Retina (tissue), 1 donor: ENCODE measurements at places on chromosomes 7 and 10.

DNA sequence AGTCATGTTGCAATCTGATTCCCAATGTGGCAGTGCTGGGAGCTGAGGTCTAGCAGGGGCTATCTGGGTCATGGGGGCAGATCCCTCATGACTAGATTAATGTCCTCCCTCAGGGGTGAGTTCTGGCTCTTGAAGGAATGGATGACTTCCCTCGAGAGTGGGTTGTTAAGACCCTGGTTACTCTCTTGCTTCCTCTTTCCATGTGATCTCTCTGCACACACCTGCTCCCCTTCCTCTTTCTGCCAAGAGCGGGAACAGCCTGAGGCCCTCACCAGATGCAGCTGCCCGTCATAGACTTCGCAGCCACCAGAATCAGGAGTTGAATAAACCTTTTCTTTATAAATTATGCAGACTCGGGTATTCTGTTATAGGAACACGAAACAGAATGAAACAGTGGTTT, 37.8 kb downstream of the SFMBT2 start:
- DNase-seq: no peak

DNA sequence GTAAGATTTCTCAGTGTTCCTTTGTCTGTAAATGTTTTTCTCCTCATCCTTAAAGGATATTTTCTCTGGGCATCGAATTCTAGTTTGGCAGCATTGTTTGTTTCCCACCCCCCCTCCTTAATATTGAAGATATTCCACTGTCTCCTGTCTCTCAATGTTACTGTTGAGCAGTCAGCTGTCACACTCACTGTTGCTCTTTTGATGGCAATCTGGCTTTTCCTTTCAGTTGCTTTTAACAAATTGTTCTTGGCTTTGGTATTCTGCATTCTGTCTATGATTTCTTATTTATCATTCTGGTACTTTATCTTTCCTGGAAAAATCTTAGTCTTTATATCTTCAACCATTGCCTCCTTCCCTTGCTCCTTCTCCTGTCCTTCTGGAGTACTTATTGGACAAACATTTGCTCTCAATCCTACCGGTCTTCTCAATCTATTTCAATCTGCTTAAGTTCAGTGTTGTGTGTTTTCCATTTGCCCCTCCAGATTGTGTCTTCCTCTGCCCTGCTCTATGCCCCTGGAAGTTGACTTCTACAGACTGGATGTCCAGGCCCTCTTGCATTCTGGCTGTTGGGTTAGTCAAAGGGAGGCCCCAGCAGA, 9.3 kb upstream of the GTPBP4 start:
- no peak for DNase-seq

DNA sequence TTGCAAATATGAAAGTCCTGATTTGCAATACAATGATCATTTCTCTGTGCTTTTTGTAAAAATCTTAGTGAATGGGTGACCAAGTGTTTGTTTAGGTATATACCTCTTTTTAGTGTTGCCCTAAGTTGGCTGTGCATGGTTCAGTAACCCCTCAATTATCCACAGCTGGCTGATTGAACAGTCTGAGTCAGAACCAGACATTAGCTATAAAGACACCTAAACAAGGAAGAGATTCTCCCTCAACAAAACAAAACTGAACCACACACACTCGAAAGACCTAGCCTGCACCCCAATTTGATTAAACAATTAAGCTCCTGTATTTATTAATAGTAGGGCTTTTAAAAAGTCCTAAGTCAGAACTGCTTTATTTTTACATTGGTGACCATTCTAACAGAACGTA, 2.8 kb downstream of the RSBN1L start:
- DNase-seq: peak; percentile 28

DNA sequence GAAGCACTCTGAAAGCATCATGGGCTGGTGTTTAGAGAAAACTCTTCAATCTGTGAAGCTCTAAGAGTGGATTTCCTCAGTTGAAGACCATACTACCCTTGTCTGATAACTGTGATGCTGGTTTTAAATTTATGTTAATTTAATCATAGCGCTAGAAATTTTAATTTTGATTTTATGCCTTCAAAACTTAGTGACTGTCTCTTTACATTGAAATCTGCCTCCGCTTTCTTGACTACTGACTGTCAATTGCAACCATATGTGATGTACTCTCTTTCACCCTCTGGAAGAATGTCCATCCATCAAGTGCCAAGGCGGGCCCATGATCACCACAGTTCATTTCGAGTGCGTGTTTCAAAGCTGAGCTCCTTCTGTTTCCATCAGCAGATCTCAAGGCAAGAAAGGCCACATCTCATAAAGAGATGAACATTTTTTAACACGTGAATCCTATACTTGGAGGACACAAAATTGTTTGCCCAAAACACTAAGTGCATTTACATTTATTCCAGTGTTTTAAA, 147.1 kb downstream of the ITGA8 start:
- no peak for DNase-seq

- DNase-seq: no peak
Measured at GRCh38 chr10:1324903-1325302, 268.7 kb downstream of the WDR37 start.

- DNase-seq: peak; percentile 60
Measured at GRCh38 chr10:7872041-7872442, 53.7 kb downstream of the TAF3 start.

GRCh38 chr10:117534321-117535297, 7.9 kb upstream of the EMX2 start:
- DNase-seq: peak; percentile 78

GRCh38 chr7:1588978-1589377, 19.1 kb upstream of the PSMG3 start:
- no peak for DNase-seq

- DNase-seq: peak; percentile 73
Measured at GRCh38 chr7:105389088-105389650, 448 bp upstream of the SRPK2 start.

DNA sequence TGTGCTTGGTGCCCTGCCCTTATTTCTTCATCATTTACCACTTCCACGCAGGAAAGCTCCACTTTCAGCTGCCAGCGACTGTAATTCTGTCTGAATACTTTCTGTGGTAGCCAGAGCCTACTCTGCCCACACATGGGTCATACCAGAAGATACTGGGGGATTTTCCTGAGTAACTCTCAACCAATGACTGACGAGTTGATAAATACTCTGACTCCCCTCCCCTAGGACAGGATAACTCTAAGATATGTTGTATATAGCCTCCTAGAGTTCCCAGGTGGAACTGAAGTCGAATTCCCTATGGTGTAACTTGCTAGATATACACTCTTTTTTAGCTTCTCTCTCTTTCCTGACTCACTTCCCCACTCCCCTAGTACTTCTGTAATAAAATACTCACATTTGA, 29.8 kb downstream of the SEM1 start:
- DNase-seq: no peak

- no peak for DNase-seq
Measured at GRCh38 chr7:120720317-120720716, 137.6 kb downstream of the TSPAN12 start.

DNA sequence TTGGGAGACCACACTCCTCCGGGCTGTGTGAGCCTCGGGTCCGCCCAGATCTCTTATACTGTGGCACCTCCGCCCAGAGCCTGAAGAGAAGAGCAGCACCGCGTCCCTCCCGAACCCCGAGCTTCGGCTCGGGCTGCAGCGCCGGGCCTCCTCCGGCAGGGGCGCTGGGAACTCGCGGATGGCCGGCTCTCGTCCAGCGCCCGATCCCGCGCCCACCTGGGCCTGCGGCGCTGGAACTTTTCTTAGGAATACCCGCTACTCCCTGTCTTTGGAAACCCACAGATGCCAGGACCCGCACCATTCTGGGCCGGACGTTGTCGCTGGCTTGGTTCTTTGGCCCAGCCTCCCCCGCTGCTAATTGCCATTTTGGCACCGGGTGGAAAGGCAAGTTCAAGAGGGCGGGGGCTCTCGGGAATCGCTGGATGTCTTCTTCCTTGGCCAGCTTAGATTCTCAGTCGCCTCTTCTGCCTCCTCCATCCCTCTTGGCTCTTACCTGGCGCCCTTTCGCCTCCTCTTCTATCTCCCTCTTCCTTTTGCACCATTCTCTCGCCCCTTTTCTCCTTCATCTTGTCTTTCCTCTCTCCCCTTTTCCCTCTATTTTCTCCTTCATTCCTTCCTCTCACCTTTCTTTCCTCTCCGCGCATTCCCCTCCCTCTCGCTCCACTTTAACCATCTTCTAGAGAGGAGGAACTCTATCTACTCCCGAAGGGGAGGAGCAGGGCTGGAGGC, 2.1 kb upstream of the SORCS3 start:
- peak; percentile 88 for DNase-seq
